ENCODE measurements at places on chromosomes 16 and 17. TPM values are rescaled to one million over a fixed set of nuclear protein-coding genes. Genes with fewer than 3 reads are reported as not detected.

- no peak for DNase-seq
Measured at GRCh38 chr17:73342541-73343167, 30.9 kb upstream of the CDC42EP4 start.

DNA sequence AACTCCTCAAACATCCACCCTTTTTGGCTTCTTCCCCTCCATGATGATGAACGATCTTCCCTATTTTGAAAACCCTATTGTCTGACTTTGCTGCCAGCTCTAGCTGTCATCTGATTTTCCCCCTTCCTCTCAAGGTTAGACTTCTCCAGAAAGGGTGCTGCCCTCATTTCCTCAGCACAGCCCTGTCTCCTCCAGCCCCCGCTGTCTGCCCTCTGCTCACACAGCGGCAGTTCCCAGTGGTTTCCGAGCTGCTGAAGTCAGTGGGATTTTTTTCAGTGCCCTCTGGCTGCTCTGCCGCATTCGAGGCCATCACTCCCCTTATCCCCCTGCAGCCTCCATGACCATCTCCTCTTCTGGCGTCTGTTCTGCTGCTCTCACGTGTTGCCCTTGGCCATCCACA, 26.6 kb upstream of the C17orf107 start:
- no peak for DNase-seq

DNA sequence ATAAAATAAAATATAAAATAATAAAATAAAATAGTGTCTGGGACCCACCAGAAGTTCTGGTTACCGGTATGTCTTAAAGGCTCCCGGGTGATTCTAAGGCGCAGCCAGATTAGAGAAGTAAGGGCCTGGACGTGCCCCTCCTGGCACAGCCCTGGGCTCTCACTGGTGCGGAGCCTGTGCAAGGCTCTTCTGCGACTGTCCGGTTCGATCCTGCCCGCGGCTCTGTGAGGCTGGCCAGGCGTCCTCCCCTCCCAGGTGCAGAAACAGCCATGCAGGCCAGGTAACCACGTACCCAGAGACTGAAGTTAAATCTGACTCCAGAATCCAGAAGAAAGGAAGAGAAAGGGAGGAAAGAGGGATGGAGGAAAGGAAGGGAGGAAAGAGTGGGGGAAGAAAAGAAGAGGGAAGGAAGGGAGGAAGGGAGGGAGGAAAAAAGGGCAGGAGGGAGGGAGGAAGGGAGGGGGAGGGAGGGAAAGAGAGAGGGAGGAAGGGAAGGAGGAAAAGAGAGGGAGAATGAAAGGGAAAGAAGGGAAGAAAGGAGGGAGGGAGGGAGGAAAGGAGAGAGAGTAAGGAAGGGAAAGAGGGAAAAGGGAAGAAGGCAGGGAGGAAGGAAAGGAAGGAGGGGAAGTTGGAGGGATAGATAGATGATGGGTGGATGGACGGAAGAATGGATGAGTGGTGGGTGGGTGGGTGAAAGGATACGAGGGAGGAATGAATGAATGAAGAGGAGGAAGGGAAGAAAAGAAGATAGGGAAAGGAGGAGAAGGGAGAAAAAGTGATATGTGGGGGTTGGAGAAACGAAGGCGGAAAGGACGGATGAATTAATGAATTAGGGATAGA, 42.3 kb downstream of the C16orf82 start:
- DNase-seq = no peak

- no peak for DNase-seq
Measured at GRCh38 chr16:87459027-87459426, 33.8 kb downstream of the ZCCHC14 start.

GRCh38 chr16:81625544-81626153, 153.4 kb upstream of the PLCG2 start:
- no peak for DNase-seq

- no peak for DNase-seq
Measured at GRCh38 chr17:66462010-66462409, 159.6 kb downstream of the PRKCA start.

DNA sequence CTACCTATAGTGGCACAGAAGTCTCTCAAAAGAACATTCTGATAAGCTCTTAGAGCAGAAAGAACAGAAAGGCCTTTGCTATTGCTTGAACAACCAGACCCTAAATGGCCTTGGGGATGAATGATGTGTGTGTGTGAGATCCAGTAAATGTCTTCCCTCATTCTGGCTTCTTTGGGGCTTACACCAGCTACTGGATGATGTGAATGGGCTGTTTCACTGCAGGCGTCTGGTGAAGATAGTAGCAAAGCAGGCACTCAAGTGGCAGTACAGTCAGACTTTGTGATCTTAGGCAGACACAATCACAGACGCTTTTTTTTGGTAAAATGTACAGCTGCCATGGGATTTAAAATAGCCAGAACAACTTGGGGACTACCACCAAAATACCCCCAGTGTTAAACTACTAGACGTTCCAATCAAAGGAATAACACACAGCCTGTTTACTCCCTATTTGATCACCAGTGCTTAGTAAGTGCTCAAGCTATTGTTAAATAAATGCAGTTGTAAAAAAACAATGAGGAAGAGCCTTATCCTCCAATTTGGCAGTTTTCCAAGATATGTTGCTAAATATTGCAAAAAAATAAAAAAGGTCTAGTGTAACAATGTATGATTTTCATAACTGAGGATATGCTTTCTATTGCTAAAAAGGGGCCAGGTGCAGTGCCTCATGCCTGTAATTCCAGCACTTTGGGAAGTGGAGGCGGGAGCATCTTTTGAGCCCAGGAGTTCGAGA, 17.9 kb downstream of the NDUFAB1 start:
- no peak for DNase-seq

The KCNG4 gene
- total RNA-seq = not detected
